ENCODE measurements at places on chromosomes 13 and 19. TPM values are rescaled to one million over a fixed set of nuclear protein-coding genes. Genes with fewer than 3 reads are reported as not detected.

DNA sequence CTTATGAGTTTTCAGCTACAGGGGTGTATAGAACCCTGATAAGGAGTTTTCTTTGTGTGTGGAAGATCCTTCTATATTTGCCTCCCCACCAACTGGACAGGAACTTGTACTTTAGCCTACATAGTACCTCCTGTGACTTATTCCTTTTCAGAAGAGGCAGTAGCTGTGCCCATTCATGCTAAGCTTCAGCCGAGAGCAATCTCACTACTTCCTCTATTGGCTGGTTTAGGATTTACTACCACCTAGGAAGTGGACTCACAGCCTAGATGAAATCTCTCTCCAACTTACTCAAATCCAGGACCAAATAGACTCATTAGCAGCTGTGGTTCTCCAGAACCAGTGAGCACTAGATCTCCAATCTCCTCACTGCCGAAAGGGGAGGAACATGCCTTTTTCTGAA is 2.3 kb upstream of the REX1BD start:
- no peak for DNase-seq

GRCh38 chr13:37101201-37101600 is 4.3 kb downstream of the CSNK1A1L start:
- DNase-seq, result no peak

C1QTNF9B gene
- total RNA-seq, result not detected

DNA sequence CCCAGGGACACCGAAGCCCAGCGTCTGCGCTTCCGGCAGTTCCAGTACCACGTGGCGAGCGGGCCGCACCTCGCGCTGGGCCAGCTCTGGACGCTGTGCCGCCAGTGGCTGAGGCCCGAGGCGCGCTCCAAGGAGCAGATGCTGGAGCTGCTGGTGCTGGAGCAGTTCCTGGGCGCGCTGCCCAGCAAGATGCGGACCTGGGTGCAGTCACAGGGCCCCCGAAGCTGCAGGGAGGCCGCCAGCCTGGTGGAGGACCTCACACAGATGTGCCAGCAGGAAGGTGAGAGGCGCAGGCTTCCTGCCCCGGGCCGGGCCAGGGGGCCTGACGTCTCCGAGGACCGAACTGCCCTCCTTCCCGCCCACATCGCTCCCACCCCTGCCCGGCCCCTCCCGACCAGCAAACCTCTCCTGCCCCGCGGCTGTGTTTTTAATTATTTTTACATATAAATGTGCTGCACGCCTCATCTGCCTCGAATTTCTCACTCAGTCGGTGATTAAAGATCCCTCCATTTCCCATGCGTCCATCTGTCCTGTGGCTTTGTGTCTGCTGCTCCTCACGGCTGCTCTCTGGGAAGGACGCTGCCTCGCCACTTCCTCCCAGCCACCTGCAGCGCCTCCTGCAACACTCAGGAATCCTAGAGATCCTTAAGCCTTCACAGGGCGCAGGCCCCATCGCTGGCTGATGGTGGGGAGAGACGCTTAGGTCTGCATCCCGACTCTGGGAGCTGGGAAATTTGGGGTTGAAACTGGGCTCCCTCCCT is 4.3 kb downstream of the ZSCAN1 start:
- DNase-seq, result no peak

SCN1B gene
- total RNA-seq, result 1.2 TPM

GRCh38 chr13:60267498-60268202 is 103.9 kb upstream of the DIAPH3 start:
- peak; percentile 5 for DNase-seq

DNA sequence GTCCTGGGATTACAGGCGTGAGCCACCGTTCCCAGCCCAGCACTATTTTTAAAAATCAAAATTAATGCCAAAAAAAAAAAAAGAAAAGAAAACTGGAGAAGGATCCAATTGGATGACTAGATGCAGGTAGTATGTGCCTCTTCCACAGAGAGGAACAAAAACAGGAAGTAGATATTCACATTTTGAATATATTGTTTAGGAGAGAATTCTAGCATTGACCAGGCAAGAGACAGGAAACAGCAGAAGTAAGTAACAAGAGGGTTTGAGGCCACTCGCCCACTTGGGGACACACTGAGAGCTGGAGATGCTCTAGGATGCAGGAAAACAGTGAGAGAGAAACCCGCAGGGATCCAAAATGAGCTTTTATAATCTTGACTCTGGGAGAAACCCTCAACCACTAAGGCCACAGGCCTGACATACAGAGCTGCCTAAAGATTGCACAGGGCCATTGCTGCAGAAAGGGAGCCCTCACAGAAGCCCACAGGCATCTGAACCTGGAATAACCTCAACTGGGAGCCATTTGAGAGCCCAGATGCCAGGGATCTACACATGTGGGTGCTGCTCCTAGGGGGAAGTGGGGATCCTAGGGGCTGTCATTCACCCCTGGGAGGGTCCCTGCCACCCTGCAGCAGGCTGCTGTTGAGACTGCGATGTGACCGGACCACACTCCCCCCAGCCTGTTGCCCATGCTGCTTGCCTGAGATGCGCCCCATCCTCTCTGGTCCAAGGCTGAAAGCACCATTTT is 28.2 kb downstream of the IGFL2 start:
- DNase-seq, result no peak

GRCh38 chr13:42328672-42329071 is 56.7 kb downstream of the AKAP11 start:
- no peak for DNase-seq

ZNF541 gene
- 0.11 TPM for total RNA-seq

GRCh38 chr19:4140237-4140711 is 13.2 kb upstream of the CREB3L3 start:
- no peak for DNase-seq

- DNase-seq, result no peak
Measured at GRCh38 chr19:40801426-40802299, 2.7 kb downstream of the EGLN2 start.

DNA sequence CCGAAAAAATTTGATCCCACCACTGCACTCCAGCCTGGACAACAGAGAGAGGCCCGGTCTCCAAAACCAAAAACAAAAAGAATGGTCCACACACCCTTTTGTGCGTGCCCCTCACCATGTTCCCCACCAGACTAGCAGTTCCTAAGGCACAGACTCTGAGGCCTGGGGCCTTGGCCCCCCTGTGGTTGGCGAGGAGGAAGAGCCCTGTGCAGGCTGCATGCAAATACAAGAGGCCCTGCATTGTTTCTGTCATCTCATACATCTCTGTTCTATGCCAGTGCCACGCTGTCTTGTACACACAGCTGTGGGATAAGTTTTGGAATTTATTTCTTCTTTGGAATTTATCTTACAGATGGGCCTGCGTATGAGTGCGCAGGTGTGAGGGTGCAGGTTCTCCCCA is 4.7 kb upstream of the YJEFN3 start:
- DNase-seq, result no peak

DNA sequence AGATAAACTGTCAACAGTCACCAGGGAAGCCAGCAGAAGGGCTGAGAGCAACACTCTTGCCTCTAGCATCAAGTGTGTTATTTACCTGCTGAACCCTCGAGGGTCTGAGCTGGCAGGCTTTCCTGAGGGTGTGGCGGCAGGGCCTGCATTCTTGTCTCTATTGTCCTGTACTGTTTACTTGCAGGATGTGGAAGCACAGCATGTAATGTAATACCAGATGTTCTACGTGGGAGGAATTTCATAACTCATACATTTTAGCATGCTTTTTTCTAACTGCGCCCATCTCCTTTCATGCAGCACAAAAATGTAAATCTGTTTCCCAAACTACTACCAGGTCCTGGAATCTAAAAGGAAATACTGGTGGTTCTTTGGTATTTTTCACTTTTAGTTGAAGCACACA is 153.1 kb downstream of the RGCC start:
- DNase-seq, result no peak

SPIB gene
- 6.7 TPM for total RNA-seq

DNA sequence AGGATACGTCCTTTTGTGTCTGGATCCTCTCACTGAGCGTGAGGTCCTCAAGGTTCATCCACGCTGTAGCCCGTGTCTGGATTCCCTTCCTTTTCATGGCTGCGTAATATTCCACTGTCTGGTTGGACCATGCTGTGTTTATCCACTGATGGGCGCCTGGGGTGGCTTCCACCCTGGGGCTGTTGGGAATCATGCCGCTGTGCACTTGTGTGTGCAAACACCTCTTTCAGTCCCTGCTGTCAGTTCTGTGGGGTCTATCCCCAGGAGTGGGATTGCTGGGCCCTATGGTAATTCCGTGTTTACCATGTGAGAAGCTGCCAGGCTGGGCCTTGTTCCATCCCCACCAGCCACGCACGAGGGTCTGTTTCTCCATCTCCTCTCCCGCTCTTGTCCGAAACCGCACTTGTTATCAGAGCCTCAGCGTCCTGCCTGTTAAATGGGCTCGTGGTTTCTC is 98.6 kb downstream of the GADD45B start:
- DNase-seq, result no peak

- no peak for DNase-seq
Measured at GRCh38 chr13:48636550-48636949, 17.2 kb upstream of the CYSLTR2 start.

KIR2DL3 gene
- total RNA-seq, result not detected

SHISA7 gene
- not detected for total RNA-seq

UPK1A gene
- total RNA-seq, result 0.22 TPM

PSG7 gene
- not detected for total RNA-seq

GRCh38 chr13:111632906-111633305 is 312.5 kb downstream of the TEX29 start:
- DNase-seq, result no peak

- DNase-seq, result no peak
Measured at GRCh38 chr13:109547942-109548341, 238.4 kb downstream of the IRS2 start.

C19orf47 gene
- 31.3 TPM for total RNA-seq

TSEN34 gene
- total RNA-seq, result 25.9 TPM

GRCh38 chr19:35457173-35457572 is 9.1 kb downstream of the FFAR2 start:
- no peak for DNase-seq

- no peak for DNase-seq
Measured at GRCh38 chr13:101977475-101977874, 424.4 kb downstream of the FGF14 start.

DNA sequence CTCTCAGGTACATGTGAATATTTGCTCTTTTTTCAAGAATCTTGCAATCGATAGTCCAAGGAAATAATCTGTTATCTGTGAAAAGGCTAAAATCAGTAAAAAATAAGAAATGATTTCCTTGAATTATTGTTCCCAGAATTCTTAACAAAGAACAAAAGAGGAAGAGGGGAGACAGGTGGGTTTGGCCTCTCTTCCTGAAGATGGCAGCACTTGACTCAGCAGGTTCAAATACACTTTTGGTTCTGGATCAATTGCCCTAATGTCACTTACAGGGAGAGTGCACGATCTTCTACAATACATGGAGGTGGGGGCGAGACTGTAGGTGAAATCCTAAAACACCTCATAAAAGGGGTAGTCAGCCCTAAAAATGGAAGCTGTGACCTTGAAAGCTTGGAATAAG is 358.7 kb downstream of the IRS2 start:
- no peak for DNase-seq

- DNase-seq, result no peak
Measured at GRCh38 chr19:19126102-19126501, 12.2 kb downstream of the TMEM161A start.

DNA sequence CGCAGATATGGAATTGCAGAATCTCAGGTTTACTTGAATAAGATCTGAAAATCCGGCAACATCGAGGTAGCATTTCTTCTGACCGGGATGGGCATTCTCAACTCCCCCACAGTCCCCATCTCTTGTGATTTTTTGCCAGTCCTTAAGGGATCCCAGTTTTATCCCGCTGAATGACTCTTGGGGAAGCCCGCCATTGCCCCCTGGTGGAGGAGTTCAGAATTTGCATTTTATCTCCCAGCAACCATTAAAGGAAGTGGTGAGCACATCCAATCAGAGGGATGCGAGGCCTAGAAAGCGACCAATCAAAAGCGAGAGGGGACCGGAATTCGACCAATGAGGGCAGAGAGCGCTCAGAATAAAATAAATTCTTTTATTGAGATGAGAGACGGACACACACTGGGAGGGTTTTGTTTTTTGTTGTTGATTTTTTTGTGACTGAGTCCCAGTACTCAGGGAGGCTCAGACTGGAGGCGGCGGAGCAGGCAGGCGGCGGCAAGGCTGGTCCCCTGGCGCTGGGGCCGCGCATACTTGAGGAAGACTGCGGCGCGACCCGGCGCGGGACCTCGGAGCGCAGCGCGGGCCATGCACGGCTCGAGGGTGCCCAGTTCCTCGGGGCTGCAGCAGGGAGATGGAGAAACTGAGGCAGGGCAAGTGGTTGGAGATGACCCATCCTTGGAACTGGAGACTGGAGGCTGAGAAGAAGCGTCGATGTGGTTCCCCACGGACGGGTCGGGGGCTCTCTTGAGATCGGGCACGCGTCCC is 3.9 kb upstream of the TTC9B start:
- DNase-seq, result peak; percentile 65

LSR gene
- total RNA-seq, result 17.1 TPM

ZSCAN4 gene
- total RNA-seq, result not detected

DNA sequence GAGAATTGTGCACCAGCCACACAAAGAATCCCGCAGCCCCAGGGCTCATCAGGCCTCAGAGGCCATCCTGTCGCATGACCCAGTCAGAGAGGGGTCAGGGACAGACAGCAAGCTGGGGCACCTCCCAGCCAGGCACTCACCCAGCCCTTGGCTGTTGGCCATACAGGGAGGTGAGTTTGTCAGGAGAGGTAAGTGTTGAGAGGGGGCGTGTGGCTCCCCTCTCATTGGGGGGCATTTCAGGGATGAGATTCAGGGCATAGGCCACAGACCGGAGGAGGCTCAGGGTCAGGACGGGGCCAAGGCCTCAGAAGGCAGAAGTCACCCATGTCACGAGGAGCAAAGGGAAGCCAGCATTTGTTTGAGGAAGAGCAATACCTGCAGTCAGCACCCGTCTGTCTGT is 37.1 kb downstream of the MYO9B start:
- no peak for DNase-seq

- DNase-seq, result no peak
Measured at GRCh38 chr19:16764793-16765433, 45.3 kb downstream of the NWD1 start.

DNA sequence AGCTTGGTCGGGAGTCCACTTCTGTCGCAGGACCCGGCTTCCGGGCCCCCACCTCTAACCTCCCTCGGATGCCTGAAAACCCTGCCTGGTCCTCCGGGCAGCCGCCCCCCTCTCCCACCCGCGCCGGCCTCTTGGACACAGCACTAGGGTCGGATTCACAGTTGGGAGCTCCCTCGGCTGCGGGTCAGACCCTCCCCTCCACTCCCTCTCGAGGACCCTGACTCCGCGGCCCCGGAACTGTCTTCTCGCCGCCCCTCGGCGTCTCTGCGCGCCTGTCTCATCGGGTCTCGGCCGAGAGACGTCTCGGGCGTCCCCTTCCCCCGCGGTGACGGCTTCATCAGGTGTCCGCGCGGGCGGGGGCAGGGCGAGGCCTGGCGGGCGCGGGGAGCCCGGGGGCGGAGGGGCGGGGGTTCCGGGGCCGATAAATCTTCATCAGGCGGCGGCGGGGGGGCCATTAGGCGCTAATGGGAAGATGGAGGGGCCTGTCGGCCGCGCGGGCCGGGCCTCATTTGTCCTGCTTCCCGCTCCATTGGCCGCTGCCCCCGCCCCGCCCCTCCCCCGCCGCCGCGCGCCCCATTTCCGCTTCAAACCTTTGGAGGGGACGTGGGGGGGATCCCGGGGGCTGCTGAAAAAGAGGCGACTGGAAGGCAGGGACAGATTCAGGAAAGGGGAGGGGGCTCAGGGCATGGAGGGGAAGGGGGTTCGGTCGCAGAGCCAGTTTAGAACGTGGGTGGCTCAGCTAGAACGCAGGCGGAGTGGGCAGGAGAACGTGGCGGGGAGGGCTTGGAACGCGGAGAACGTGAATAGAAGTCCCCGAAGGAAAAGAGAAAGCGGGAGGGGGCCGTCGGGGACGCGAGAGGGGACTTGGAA is 11.8 kb upstream of the ERFL start:
- peak; percentile 69 for DNase-seq

KLHL1 gene
- not detected for total RNA-seq
